GDM1 (cell line): ENCODE measurements at places on chromosomes 2 and 18.

DNA sequence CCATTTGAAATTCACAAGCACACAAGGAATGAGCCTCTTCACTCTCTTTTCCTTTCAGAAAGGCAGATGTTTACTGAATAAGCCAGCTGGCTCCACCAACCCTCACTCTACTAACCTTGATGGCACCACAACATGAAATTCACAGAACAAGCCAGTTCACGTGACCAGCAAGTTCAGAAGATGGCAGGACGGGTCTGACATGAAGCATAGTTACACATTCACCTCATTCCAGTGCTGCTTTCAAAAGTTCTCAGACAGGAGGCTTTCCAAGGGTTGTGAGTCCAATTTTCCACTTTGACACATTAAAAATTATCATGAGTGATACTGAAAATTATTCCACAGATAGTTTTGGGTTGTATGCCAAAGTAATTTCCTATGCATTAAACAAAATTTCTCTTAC, 74.2 kb upstream of the MBOAT2 start:
- DNase-seq = no peak

DNA sequence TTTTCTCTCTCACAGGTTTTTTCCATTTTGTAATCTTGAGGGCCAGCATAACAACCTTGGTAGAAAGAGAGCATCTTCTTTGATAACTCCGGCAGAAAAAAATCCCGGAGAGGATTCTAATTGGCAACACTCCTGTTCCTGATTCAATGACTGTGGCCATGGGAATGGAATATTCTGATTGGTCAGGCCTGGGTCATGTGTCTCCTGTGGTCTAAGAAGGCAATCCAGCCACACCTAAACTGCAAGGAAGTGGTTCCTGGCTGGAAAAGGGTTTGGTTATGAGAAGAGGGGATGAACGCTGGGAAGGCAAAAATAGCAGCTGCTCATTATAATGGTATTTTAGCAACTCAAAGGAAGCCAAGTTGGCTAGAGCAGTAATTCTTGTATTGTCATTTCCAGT, 24.8 kb upstream of the ZNF638 start:
- DNase-seq = no peak

GRCh38 chr2:147211484-147211883, 633.3 kb upstream of the ACVR2A start:
- no peak for DNase-seq

DNA sequence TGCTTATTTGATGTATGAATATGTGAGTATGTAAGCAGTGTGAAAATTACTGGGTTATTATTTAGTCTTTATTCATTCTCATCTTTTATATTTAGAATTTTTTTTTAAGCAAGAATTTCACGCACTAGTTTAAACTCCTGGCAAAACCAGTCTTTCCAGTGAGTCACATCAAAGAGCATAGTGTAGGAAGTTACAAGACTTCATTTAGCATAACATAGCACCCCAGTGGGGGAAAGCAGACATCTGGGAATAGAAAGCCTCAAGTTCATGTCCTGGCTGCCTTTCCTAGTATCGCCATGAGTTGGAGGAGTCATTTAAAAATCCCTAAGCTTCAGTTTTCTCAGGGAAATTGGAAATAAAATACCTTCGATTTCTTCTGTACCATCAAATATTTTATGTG, 408.3 kb downstream of the NUP35 start:
- no peak for DNase-seq

GRCh38 chr2:228268756-228269155, 87.3 kb upstream of the SPHKAP start:
- no peak for DNase-seq

GRCh38 chr18:10424585-10425307, 29.7 kb upstream of the APCDD1 start:
- no peak for DNase-seq

- DNase-seq = no peak
Observed at GRCh38 chr2:237758185-237758584, 40.4 kb upstream of the RBM44 start.

DNA sequence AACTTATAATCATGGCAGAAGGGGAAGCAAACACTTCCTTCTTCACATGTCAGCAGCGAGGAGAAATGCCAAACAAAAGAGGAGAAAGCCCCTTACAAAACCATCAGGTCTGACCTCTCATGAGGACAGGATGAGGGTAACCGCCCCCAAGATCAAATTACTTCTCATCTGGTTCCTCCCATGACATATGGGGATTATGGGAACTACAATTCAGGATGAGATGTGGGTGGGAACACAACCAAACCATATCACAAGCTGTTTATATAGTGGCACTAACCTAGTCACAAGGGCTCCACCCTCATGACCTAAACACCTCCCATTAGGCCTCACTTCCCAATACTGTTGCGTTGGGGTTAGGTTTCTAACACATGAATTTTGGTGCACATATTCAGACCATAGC, 110.0 kb downstream of the OSBPL6 start:
- no peak for DNase-seq

- no peak for DNase-seq
Observed at GRCh38 chr2:170155022-170155722, 22.8 kb upstream of the MYO3B start.

DNA sequence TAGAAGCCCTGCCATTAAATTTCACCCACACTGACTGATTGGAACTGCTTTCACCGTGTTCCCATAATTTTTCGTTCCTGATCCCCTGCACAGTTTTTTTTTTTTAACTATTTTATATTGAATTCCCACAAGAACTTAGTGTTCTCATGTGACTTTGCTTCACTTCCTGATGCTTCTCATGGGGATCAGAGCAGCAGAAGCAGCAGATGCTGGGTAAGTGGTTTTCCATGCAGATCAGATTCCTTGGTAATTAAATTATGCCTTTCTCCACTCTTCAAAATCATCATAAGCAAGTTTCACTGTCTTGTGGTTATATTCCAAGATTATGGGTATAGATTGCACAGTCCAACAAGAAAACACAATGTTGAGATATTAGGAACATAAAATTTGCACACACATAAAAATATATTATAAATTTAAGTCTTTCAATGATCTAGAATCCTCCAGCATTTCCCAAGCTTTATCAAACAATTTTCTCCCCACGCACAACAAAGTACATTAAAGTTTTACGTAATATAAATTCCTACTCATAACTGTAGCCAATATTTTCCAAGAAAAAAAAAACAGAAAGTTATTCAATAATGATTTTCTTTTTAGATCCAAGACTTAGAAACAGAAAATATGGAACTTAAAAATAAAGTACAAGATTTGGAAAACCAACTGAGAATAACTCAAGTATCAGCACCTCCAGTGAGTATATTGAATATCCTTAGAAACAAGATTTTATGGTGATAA, 277.9 kb downstream of the GULP1 start:
- DNase-seq = no peak

DNA sequence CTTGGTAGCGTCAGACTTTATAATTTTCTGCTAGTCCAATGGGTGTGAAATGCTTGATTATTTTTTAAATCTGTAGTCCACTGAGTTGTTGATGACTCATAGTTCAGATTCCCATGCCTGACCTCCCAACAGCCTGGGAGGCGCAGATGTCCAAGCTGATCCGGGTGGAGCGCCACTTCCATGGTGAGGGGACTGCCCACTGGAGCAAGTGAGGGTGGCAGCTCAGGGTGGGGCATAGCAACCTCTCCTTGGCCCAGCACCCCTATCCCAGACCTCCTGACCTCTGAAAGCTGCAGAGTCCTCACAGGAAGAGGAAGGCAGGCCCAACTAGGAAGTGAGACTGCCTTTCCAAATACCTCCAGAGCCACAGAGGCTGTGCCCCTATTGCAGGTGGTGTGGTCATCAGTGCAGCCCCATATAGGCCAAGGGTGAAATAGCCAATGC, 4.4 kb downstream of the MAL start:
- no peak for DNase-seq

DNA sequence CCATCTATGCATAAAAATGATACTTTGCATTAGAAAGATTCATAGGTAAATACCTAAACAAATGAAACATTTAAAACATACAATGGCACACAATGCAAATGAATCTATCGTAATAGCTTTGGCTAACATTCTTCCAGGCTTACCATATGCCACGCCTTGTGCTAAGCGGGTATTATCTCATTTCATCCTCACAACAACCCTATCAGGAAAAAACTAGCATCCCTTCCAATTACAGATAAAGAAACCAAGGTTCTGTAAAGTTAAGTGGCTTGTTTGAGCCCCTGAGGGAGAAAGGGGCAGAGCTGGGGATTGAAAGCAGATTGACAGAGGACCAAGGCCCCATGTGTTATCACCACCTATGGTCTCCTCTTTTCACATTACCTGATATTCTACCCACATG, 145.4 kb upstream of the ETAA1 start:
- no peak for DNase-seq

DNA sequence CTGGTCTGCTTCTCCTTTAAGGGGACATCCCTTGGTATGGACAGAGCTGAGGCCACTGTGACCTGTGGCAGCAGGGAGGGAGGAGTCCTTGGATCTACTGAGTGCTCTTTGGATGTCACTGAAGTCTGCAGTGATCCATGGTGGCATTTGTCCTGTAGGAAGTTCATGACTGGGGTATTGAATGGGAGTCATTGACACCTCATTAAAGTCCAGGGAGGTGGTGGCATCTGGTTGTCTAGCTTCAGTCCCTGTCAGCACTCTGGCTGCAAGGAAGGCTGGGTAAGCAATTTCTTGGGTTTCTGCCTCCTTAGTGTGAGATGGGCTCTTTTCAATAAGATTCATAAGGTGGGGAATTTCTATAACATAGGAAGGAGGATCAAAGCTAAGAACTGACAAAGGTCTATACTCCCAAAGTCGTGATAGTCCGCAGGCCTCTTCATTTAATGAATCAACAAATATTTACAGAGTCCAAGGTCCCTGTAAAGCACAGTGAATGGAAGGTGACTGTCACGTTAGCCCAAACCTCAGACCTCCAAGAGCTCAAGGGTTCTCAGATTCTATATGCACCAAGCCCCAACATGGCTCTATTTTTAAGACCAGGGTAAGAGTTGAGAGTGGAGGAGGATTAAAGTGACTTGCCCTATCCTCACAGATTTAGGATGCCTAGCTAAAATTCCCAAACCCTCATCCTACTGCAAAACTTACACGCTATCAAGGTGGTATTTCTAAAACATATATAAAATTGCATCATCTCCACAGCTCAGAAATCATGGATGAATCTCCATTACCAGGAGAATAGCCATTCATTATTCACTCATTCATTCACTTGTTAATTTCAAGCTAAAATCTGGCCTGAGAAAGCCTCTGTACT, 40.2 kb downstream of the THNSL2 start:
- DNase-seq = no peak

DNA sequence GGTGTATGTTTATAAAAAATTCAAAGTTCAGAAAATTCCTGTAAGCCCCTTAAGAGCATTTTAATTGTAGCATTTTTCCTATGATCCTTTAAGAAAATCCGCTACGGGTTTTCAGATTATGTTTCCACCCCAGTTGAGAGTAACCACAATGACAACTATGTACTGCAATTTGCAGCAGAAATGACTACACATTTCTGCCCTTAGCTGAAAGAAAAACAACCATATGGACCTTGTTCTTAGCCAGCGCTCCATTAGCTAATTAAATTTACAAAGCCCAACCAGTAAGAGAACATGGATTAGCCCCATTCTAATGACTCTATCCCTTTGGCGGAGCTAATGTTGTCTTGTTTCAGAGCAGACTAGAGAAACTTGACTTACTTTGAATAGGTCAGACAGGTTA, 247.6 kb downstream of the SLC8A1 start:
- no peak for DNase-seq

- no peak for DNase-seq
Observed at GRCh38 chr18:71028285-71028762, 739.5 kb downstream of the SOCS6 start.

- no peak for DNase-seq
Observed at GRCh38 chr2:134306521-134306920, 52.6 kb downstream of the MGAT5 start.

DNA sequence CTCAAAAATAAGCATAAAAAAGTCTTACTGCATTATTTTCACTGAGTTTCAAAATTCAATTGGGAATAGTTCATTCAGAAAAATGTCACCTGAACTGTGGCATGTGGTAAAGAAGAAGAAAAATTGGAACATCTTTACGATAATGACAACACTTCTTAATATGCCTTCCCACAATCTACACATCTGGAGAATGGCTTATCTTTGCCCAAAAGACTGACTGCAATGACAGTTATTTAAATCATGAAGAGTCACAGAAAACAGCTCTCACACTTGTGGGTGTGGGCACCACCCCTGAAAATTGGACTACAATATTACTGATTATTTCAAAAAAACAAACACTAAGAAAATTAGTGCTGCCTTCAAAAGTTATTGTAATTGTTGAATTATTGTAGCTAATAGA, 152.3 kb downstream of the USP34 start:
- DNase-seq = no peak

DNA sequence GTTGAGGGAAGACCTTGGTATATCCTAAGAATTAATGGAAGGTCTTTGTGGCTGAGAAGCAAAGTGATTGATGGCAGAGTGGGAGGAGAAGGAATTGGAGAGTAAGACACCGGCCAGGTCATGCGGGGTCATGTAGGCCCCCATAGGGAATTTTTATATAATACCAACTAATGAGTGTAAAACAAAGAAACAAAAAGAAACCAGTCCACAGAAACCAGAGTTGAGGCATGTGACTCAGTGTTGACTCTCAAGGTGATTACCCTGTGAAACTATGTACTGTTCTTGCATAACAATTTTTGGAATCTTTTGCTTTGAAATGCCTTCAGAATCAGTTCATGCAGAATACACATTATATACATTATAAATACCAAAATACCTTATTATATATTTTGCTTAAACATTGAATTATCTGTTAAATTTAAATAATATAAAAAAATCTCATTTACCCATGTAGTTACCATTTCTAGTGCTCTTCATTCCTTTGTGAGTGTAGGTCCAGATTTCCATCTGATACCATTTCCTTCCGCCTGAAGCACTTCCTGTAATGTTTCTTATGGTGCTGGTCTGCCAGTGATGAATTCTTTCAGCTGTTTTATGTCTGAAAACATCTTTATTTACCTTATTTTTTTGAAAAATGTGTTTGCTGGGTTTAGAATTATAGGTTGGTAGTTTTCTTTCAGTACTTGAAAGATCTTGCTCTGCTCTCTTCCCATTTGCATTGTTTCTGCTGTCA, 8.6 kb downstream of the CLIP4 start:
- no peak for DNase-seq

- no peak for DNase-seq
Observed at GRCh38 chr2:118943286-118943685, 1.3 kb downstream of the MARCO start.

DNA sequence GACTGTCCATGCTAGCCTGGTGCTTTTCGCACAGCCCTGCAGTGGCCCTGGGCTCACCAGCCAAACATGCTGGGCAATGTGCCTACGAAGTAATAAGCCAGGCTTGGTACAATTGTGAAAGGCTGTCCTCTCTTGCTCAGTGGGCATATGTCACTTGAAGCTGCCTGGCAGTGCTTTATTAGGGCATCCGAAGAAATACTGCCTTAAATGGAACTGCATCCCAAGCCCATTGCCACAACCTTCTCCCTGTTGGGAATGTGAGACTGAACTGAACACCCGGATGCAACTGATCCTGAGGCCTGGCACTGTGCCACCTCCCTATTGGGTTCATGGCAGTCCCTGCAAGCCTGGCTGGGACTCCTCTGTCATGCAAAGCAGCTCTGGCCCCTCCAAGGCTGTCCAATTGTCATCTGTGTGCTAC, 15.9 kb downstream of the CAPG start:
- no peak for DNase-seq
